ENCODE measurements at places on chromosomes 4 and X.

GRCh38 chrX:35040871-35041270 lies 98.3 kb downstream of the FAM47B start:
- peak; percentile 0 for DNase-seq

- DNase-seq = peak; percentile 58
These were observed 113.2 kb upstream of the ZNF827 start for GRCh38 chr4:146051728-146052391.

DNA sequence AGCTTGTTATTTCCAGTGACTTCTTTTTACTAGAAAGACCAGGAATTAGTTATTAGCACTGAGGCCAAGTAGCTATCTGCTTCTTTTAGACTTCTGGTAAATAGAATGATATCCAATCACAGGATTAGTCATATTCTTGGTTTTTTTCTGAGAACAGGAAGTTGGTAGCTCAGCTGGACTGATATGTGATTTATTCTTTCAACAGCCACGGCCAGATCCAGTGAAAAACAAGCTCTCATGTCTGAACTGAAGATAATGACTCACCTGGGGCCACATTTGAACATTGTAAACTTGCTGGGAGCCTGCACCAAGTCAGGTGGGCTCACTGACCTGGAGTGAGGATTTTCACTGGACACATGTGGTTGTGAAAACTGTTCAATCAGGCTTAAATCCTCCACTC lies 48.6 kb downstream of the PDGFRA start:
- peak; percentile 87 for DNase-seq

DNA sequence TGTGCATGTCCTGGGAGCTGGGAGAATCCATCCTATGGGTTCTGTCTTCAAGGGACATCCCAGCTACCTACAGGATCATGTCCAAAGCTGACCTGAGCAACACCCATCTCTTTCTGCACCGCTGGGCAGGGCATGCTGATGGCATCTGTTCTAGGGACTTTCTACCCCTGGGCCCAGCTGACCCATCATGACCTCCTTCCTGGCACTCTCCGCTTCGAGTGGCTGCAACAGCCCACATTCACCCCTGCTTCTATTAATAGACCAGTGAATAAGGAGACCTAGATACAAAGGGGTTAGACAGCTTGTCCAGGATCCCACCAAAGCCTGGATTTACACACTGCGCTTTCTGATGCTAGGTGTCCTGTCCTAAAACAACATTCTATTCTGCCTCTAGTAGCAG lies 44.6 kb upstream of the GPR173 start:
- DNase-seq = no peak

GRCh38 chr4:7988437-7988836 lies 48.8 kb upstream of the AFAP1 start:
- DNase-seq = peak; percentile 69

Data from epithelial cell of esophagus (primary cell).